IMR-90 (cell line): ENCODE measurements at places on chromosomes 7 and 10. TPM values are rescaled to one million over a fixed set of nuclear protein-coding genes. Genes with fewer than 3 reads are reported as not detected.

DNA sequence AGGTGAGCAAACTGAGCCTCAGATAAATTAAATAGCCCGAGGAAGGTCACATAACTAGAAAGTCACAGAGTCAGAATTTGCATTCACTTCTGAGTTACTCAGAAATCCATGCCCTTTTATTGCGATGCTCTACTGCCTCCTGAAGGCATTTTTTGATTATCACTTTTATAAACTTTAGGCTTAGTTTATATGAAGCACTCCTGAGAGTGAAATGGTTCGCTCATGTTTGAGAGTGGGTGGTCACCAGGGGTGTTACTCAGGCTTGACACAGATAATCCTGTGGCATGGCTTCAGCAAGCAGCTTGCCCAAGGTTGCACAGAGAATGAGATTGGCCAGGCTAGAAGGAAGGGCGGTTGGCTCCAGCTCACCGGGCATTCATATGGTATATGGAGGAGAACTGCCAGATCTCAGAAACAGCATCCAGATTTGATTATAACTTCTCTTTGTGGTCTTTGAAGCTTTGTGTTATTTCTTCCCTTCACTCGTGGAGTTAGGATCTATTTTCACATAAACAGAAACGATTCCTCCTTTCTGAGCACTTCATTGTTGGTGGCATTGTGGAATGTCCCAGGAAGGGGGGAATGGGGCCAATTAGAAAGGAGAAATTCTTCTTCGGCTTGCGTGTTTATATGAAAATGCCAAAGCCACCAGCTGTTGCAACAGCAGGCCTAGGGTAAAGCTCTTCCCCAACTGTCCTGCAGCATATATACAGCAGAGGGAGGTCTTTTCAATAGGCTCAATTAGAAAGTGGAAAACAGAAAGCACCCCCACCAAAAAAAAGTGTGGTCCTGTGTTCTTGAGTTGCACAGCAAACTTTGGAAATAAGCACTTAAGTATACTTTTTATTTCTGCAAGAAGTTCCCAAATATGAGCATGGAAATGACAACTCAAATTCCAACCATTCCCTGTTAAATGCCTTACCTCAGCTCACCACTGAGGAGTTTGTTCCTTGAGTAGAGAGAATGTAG lies 628.8 kb downstream of the SUGCT start:
- peak; percentile 86 for DNase-seq

DNA sequence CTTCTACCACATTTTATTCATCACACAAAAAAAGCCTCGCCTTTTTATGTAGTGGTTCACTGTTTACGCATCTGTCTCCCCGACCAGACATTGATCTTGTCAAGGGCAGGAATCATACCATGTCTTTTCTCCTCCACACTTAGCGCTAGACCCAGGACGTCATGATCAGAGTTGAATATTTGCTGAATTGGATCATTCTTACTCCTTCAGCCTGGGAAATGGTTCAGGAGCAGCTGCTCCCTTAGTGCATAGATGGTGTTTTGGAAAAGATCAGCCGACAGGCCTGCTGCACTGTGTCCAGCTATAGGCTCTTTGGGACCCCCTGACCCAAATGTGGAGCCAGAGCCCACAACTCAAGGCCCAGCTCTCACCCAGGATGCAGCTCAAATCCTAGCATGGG lies 249.1 kb upstream of the TMEM72 start:
- DNase-seq: peak; percentile 57

- no peak for DNase-seq
Observed at GRCh38 chr7:108324053-108325038, 131.9 kb downstream of the NRCAM start.

DNA sequence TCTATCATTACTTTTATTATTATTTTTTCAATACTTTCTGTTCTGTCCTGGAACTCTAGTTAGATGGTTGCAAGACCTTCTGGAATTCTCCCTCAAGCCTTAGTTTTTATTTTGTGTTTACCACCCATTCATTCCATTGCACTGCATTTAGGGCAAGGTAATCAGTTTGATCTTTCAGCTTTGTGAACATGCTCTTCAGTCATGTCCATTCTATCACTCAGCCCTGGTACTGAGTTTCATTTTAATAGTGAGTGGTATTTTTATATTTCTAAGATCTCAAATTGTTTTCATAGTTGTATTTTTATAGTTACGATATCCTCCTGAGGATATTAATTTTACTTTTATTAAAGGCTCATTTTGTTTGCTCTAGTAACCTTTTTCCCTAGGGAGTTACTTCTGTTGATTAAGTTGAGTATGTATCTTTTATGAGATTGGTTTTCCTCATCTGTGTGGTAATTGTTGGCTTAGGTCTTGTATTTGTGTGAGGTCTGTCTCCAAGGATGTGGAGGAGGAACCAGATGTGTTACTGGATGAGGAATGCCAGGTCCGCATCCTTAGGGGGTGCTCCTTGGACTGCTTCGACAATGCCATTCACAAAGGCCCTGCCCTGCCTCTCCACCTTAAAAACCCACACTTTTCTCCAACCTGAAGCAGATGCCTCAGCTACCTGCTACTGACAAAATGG lies 46.7 kb upstream of the RAB18 start:
- no peak for DNase-seq

The FOXI2 gene
- not detected in 2 replicates for total RNA-seq

- no peak for DNase-seq
Observed at GRCh38 chr7:158473221-158473620, 114.4 kb downstream of the PTPRN2 start.

DNA sequence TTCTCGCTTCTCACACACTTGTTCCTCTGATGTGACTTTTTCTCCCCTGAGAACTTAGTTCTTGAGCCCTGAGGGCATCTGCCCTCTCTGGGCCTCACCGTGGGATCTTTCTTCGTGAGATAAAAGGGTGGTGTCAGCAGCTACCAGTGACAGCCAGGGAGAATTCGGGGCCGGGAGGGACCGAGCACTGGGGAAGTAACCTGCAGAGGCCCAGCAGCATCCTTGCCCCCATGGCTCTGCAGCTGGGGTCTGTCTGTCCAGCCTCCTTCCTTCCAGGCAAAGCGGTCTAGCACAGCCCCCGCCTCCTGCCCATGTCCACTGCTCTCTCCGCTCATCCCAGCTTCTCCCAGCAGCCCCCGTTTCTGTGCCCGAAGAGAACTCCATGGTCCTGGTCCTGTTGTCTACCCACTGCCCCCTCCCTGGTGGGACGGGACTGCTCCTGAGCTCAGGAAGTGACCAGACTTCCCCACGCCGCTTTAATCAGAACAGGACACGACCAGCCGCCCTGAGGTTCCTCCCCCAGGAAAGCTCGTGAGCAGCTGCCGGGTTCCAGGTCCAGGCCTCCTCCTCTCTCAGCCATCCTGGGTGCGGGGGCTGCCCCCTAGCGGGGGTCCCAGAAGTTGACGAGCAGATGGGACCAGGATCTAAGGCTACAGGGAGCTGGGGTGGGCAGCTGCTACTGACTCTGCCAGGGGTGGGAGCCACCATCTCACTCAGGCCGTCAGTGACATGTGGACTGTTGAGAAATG lies 187.5 kb downstream of the WDR37 start:
- no peak for DNase-seq

The JMJD1C gene
- 96.8 and 108 TPM in 2 replicates for total RNA-seq

DNA sequence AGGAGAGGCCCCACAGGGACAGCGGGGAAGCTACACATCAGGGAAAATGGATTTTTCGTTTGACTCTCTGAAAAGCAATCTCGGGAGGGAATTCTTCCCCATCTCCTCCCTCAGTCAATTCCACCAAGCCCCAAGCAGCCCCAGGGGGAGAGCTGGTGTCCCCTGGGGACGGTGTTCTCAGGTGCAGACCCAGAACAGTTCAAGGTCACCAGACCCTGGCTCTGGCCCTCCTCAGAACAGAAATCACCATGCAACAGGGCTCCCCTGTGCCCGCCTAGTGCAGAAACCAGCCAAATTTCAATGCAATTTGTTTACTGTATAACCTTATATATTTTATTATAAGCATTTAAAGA lies 34.1 kb downstream of the GSDME start:
- DNase-seq: no peak

DNA sequence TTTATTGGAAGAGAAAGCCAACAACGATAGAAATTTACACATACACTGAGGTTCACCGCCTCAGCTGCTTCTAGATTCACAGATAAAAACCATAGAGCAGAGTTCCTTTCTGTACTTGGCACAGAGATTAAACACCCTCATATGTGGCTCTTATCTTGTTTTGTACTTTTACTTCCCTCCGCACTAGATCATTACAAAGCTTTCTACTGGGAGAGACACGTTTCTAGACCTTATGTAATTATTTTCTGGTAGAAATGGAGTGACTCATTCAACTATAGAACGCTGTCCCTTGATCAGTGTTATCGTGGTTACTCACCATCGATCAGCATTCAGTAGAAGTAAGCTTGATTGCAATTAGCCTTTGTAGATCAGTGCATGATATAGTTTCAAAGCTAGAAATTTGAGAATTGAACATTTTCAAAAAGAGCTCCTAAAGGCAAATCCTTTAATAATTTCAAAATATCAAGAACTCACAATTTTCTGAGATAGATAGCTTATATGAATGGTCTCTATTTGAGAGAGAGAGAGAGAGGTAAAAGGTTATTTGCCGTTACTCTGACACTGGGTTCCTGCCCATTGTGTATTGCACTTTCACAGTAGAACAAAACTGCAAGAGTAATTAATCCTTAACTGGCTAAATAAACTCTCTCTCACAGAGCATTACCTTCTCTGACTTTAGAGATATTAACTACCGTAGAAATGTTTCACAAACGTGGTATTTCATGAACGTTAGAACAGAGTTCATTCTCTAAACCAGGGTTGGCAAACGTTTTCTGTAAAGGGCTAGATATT lies 26.1 kb upstream of the DNAJC1 start:
- DNase-seq: no peak

The NUTM2A gene
- total RNA-seq: under 0.01 and 0.18 TPM in 2 replicates

DNA sequence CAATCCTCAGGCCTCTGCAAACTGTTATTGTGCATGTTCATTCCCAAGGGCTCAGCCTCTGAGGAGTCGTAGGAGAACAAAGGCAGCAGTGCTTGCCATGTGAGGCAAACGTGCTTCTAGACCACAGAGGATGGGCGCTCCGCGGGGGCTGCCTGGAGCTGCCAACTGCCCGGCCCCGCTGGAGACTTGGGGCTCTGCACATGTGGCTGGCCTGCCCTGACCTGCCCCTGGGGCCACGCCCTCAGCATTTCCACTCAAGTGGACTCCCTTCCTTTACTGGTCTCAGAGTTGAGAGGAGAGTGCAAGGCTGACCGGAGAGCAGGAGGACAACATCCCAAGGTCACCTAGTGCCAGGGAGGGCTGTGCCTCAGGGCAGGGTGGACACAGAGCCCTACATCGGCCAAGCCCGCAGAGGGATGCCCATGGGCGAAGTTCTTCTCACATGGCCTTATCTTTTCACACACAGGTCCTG lies 222.3 kb upstream of the ZNF32 start:
- no peak for DNase-seq

GRCh38 chr7:50614721-50615518 lies 49.7 kb upstream of the DDC start:
- no peak for DNase-seq

GRCh38 chr7:83468251-83468739 lies 180.6 kb downstream of the SEMA3E start:
- DNase-seq: peak; percentile 99

- no peak for DNase-seq
Observed at GRCh38 chr10:122083478-122084025, 94.6 kb downstream of the TACC2 start.

DNA sequence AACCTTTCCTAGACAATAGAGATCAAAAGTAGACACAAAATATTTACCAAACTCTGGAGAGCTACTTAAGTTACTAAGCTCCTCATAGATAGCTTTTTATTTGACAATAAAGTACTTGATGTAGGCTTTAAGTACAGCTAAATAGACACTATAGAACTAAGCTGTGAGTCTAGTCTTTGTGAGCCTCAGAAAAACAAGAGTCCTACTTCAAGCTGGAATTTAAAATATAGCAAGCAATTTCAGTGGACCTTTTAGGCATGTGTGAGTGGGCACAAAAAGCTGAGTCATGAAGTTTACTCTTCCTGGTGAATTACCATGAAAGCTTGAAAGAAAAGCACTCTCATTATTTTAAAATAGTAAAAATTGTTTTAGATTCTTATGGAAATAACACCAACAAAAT lies 76.1 kb downstream of the ADD3 start:
- peak; percentile 53 for DNase-seq

GRCh38 chr7:15033039-15033438 lies 130.5 kb upstream of the DGKB start:
- no peak for DNase-seq

GRCh38 chr7:2779051-2779450 lies 65.1 kb downstream of the GNA12 start:
- no peak for DNase-seq

The INMT gene
- 1.7 and 2.2 TPM in 2 replicates for total RNA-seq

The MSMB gene
- not detected in 2 replicates for total RNA-seq

The PVRIG gene
- not detected in 2 replicates for total RNA-seq

The MEOX2 gene
- total RNA-seq: under 0.01 TPM in 1 of 2 replicates, not detected in the other
